ENCODE measurements at places on chromosomes 6 and 20.

GRCh38 chr6:93300661-93301060 lies 118.7 kb downstream of the EPHA7 start:
- no peak for DNase-seq

GRCh38 chr6:109456710-109457561 lies 1.4 kb upstream of the MICAL1 start:
- no peak for DNase-seq

GRCh38 chr20:46588532-46589511 lies 38.4 kb upstream of the OCSTAMP start:
- DNase-seq = no peak

DNA sequence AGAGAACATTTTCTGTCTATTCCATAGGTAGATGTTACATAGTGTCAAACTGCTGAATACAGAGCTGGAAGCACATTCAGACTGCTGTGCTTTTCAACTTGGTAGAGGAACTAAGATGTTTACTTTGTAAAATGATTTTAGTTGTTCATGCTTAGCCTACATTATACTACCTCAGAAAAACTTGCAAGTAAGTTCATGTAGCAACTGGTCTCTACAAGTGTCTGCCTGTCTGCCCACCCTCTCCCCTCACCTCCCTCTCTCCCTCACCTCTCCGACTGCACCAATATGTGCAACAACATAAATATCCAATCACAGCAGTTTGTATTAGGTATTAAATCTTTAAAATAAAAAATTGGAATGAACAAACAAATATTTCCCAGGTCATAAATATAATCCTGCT lies 25.3 kb downstream of the ELOVL4 start:
- no peak for DNase-seq

DNA sequence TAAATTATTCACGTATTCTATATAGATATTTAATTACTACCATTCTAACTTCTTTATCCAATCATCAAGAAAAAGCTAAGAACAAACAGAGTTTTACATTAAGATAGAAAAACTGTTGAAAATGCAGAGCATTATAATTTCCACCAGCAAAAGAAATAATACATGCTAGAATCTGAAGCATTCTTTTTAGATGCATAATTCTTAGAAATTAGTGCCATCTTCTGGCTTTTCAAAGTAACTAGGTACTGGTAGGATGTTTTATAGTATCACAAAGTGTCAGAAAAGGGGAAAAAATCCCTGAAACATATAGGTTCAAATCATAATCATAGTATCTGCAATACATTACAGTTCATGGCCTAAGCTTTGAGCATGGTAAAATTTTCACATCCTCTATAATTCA lies 178.9 kb downstream of the PHF3 start:
- no peak for DNase-seq

DNA sequence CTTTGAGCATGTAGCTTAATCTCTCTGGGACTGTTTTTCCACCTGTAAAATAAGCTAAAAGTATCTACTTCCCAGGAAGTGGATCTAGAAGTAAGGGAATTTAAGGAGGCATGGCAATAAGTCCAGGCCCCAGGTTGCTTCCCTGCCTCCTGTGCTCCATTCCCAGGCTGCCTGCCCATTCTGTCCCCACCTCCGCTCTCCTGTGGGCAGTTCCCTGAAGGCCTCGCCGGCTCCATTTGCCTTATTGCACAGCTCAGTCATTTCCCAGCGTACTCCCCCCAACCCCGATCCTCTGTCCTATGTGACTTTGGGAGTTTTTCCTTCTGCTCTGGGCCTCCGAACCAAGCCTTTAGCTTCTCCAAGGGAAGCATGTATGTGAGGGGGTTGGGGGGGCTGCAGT lies 4.6 kb downstream of the SLC29A1 start:
- DNase-seq = no peak

DNA sequence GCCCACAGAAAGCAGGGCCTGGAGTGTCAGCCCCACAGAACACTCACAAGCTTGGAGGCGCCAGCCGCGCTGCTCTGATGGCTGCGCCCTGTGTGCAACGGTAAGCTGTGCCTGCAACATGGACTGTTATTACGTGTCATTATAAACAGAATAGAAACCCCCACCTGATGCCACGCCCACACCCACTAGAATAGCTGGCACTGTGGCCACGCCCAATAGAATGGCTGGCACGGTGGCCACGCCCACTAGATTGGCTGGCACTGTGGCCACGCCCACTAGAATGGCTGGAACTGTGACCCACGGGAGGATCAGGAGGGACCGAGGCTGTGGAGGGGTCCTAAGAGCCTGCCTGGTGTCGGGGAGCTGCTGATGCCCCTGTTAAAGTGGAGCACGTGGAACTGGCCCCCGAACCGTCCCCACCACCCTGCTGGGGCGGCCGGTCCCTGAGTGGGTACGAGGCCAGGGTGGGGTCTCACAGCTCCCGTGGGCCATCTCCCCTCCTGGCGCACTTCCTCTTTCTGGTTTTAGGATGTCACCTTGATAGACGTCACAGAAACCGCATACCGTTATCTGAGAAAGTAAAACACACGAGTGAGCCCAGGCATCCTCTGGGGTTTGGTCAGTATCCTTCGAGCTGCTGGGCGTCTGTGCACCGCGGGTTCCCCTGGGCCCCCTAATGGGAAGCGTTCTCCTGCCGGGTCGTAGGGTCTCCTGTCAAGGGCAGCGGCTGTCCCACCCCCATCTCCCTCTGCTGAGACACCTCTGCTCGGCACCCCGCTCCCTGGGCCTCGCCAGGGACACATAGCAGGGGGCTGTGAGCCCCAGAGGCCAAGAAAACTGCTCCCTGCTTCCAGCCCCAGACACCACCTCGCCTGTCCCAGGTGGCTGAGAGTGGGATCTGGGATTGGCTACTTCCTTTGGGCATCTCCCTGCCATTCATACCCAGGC lies 25.4 kb downstream of the SLC17A9 start:
- peak; percentile 88 for DNase-seq

- DNase-seq = no peak
These were observed 9.7 kb upstream of the QKI start for GRCh38 chr6:163404825-163405265.

DNA sequence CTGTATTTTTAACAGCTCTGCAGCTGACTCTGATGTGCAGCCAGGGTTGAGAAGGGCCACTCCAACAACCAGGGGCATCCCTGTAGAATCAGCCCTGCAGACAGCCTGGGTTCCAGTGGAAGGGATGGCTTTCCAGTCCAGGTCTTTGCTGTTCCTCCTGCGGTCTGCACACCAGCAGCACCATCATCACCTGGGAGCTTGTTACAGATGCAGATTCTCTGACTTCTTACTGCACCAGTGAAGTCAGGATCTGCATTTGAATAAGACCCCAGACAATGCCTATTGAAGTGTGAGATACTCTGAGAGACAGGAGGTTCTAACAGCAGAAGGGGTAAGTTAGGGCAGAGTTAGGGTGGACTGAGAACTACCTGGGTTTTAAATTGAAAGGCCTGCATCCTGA lies 151.3 kb downstream of the F13A1 start:
- DNase-seq = no peak

GRCh38 chr20:23260181-23260840 lies 90.3 kb upstream of the NXT1 start:
- DNase-seq = no peak

DNA sequence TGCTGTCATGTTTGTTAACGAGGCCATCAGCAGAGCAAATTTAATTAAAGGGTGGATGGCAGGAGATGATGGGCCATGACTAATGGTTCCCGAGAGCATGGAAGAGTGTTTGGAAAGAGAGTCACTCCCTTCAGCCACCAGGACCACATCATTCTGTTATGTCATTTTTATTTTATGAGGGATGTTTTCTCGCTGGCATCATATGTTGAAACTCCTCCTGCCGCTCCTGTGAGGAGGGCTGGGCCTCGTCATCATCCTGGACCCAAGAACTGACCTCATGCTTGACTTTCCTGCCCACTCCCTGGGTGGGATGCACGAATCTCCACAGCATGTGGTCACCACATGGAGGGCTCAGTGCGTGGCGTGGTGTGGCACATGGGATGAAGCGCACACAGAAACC lies 86.4 kb upstream of the FRMD1 start:
- no peak for DNase-seq

DNA sequence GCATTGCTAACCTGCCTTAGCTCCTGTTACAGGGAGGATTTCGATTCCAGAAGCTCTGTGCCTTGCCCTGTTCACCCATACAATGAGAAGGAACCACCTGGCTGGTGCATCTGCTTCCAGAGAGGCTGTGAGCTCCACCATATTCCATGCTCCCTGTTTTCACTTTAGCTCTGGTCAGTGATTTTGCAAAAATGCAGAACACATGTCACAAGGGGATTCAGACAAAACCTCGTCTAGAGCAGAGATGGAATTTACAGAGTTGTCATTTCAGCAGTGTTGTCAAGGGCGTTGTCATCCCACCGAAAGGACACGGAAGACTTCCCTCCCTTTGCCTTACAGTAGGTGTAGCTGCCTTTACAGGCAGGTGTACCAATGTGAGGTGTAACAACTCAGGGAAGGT lies 223.0 kb upstream of the ARID1B start:
- DNase-seq = no peak

DNA sequence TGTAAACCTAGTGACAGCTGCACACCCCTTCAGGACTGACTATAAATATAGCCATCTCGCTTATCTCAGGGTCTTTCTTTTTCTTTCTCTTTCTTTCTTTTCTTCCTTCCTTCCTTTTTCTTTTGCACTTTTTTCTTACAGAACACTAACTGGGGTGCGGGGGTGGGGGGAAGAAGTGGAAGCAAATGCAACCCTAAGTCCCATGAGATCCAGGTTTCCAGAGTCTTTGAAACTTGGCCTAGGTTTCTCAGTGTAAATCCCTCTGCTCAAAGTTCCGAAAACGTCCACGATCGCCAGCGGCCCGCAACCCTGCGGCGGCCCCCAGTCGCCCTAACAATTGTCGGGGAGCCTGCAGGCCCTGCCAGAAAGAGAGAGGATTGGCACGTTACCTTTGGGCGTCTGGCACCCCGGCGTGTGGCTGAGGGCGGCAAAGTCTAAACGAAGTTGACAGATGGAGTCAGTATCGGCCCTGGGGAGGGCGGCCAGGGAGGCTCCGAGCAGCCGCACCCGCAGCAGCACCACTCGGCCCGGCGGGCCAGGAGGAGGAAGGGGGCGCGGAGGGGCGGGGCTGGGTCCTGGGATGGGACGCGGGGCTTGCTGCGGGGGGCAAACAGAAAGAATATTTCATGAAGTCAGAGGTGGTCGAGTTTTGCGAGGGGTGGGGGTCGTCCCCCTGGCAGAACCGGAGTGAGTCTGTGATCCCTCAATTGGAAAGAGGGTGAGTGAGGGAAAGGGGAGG lies 577 bp upstream of the FOXF2 start:
- no peak for DNase-seq

- DNase-seq = no peak
These were observed 32.8 kb upstream of the GMPR start for GRCh38 chr6:16205377-16206144.

GRCh38 chr6:112180095-112180820 lies 74.1 kb downstream of the LAMA4 start:
- peak; percentile 66 for DNase-seq

GRCh38 chr6:90388395-90388794 lies 91.8 kb upstream of the BACH2 start:
- no peak for DNase-seq

DNA sequence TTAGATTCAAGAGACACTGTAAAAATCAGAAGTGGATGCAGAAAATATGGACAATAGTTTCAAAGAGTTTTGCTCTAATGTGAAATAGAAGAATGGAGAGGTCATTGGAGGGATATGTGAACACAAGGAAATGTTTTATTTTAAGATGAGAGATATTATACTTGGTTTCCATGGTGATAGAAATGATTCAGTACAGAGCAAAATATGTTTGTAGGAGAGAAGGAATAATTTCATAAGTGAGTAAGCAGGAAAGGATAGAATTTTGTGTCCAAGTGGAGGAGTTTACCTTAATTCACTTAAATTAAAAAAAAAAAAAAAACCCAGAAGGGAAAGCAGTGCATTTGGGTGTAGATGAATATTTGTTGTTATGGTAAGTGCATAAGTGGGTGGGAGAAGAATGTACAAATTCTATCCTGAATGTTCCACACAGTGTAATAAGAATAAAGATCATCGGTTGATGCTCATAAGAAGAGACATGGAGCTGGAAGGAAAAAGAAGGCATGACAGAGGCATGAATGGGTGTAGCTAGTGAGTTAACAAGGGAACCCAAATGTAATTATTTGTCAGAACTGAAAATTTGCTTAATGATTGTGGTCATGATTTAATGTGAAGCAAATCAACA lies 688.9 kb upstream of the GJE1 start:
- DNase-seq = no peak

DNA sequence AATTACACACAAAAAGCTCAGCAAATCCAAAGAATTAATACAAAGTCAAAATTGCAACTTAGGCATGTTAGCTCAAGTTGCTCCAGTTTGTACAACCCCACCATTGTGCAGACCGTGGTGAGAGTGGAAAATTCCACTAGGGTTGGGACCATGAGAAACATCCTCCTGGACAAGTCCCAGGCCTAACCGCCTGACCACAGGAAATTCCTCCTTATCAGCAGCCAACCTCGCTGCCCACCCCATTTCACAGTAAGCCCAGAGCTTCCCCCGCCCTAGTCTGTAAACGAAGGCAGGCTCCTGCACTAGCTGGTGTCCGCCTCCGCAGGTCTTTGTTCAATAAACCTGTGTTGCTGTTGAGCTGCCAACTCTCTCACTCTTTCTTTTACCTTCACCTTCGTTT lies 1023.3 kb downstream of the EYS start:
- no peak for DNase-seq

DNA sequence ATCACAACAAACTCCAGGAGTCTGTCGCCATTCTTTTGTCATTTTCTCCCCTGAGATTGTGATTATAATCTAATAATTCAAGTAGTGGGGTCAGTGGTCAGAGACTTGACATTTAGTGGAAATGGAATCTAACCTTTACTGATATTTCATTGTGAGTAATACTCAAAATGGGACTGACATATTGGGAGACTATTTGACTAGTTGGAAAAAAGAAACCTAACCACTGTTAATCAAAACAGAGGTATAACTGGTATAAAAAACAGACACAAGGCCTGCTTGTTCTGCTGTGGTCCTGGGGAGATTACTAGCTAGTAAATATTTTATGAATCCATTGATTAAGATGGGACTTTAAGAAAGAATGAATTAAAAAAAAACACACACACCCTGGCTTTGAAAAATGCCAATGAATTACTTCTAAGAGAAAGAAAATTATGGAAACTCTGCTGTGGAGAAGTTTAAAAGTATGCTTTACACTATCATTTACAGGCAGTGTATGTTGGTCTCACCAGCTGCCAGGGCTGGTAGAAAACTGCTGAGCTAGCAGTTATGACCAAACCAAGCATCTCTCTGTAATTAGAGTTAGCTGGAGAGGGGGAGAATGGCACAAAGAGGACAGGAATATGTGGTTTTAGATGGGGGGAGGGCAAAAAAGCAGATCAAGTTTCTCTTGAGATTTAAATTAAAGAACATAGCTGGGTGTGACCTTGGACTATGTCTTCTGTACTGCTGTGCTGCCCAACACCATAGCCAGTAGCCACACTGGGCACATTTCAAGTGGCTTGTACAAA lies 103.7 kb downstream of the FYN start:
- DNase-seq = no peak

GRCh38 chr20:58146746-58147140 lies 81.7 kb downstream of the ANKRD60 start:
- no peak for DNase-seq
